Spinal cord (tissue), 10 donors: ENCODE measurements at places on chromosomes 16 and 17. TPM values are rescaled to one million over a fixed set of nuclear protein-coding genes. Genes with fewer than 3 reads are reported as not detected.

Gene TBC1D28
- not detected for total RNA-seq

Gene CCL8
- total RNA-seq, result 0.89 TPM

Gene DNAH3
- 1.6 TPM for total RNA-seq

Gene KRTAP3-1
- not detected for total RNA-seq

Gene TNFRSF13B
- total RNA-seq, result not detected

- DNase-seq, result no peak
Observed at GRCh38 chr16:785563-786535, 2.3 kb downstream of the RPUSD1 start.

DNA sequence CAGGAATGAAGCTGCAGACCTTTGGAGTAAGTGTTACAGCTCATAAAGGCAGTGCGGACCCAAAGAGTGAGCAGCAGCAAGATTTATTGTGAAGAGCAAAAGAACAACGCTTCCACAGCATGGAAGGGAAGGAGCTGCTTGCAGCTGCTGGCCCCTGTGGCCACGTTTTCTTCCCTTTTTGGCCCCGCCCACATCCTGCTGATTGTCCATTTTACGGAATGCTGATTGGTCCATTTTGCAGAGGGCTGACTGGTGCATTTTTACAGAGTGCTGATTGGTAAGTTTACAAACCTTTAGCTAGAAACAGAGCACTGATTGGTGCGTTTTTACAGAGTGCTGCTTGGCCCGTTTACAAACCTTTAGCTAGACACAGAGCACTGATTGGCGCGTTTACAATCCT, 841.5 kb downstream of the CDH11 start:
- DNase-seq, result no peak

DNA sequence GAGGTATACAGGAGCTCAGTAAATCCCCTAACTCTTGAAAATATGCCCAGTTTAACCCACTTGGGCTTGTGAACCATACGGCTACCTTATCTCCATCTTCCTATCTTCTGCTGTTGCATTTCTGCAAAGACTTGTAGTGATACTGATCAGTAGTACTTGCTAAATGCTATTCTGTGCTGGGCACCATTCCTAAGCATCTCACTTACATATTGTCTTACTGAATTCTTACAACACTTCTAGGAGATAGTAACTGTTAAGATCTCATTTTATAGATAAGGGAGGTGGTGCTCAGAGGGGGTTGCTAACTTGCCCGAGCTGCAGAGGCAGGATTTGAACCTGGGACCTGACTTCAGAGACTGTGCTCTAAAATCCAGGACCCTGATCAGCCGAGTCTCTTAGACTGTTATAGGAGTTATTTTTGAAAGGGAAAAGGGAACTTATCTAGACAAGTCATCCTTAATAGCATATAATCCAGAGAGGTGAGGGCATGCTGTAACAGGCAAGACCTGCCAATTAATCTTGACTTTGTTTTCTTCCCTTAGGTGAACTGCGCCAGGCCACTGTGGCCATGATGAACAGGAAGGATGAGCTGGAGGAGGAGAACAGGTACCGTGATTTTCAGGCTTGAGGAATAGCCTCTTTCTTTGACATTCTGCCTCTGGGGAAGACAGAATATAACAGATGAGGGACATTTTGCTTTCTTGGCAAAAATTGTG, 149.7 kb downstream of the SNX29 start:
- no peak for DNase-seq

DNA sequence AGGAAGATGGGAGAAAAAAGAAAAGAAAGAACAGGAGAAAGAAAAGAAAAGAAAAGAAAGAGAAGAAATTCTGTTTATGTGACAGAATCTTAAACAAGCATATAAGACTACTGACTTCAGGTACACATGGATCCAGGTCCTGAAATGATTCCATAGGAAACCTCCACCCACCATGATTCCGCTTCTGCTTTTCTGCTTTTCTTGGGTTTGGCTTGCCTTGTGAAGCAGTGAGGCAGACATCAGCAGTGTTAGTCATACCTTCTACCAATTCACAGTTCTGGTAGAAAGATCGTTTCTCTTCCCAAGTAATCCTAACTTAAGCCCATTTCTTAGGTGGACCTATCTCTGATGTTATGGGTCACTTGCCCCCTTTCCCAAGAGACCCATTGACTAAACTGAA, 660.1 kb upstream of the RBFOX1 start:
- DNase-seq, result no peak

DNA sequence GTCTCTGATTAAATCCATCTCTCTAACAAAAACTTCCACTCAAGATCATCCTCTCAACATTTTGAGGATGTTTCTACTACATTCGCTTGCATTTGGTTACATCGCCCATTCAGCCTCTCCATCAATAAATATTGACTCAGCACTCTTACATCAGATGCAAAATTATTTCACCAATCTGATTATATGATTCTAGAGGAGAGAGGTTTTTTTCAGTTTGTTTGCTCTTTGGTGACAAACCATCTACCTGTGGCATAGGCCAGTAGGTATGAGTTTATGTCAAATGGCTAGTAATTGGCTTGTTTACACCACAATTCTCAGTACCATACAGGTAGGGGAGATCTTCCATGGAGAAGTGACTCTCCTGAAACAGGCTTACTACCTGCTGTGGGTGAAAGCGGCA, 52.3 kb downstream of the TOX3 start:
- no peak for DNase-seq

GRCh38 chr16:83040174-83040573, 413.4 kb downstream of the CDH13 start:
- DNase-seq, result no peak

GRCh38 chr17:6427279-6427781, 7.6 kb downstream of the AIPL1 start:
- no peak for DNase-seq

DNA sequence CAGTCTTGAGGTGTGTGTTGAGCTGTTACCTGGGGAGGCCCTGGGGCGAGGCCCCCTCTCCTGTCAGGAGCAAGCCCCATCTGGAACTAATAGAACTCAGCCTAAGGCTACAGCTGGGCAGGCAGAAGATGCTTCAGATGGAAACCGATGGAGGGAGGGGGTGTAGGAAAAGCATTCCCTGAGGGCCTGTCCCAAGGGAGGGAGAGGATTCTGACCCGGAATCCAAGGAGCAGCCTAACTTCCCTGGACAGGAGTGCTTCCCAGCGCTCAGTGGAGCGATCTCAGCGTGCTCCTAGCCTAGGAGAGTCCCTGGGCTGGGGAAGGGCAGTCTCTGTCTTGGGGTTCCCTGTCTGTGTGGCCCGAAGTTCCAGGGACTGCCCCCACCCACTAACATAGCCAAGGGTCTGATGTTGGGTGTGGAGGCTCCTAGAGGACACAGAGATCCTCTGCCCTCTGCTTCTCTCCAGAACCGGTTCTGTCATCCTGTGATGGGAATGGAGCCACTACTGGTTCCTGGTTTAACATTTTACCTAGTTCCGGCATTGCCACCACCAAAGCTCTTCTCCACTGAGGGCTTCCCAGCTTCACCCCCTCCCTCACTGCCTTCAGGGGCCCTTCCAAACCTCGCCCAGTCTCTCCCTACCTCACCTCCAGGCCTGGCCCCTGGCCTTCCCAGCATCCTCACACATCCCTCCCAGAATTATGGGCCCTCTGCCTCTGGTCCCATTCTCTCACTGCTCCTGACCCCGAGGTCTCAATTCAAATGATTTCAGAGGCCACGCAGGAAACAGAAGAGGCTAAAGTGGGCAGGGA, 58.7 kb downstream of the RTN4RL1 start:
- no peak for DNase-seq

GRCh38 chr17:62057696-62058095, 7.4 kb downstream of the MED13 start:
- DNase-seq, result no peak

DNA sequence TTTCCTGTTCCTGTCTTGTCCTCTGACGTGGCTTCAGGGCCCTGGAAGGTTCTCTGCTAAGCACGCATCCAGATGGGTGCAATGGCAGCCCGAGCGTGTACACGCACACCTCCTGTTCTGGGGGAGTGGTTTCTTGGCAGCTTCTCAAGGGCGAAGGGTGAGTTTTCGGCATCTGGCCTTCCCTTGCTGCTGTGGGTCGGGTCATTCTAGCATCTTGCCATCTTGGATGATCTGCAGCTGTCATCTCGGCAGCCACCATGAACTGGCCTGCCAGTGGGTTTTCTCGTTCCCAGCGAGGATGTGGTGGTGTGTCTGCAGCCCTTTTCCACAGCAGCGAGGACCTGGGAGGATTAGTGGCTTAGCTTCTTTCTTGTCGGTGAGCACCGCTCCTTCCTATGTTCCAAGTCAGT, 10.6 kb downstream of the MSI2 start:
- no peak for DNase-seq
